ENCODE measurements at places on chromosomes 3 and 15. TPM values are rescaled to one million over a fixed set of nuclear protein-coding genes. Genes with fewer than 3 reads are reported as not detected.

DNA sequence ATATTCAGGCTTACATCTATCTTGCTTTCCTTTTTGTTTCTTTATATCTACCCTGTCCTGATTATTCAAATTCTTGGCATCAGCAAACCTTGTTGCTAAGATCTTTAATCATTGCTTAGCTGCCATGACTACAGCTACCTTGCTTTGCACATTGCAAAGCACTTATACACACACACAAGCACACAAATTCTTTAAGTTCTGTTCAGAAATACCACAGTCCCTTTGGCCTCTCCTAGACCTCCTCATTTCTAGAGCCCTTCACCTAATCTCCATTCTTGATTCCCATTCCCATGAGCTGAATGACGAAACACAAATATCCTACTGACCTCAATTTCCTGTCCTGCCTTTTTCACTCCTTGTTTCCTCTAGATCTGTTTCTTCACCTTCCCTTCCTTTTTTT, 409.6 kb downstream of the UNC13C start:
- no peak for DNase-seq

- DNase-seq = no peak
Measured at GRCh38 chr3:99700631-99701268, 62.4 kb downstream of the COL8A1 start.

GRCh38 chr15:27353856-27354255, 382.9 kb downstream of the GABRG3 start:
- DNase-seq = no peak

DNA sequence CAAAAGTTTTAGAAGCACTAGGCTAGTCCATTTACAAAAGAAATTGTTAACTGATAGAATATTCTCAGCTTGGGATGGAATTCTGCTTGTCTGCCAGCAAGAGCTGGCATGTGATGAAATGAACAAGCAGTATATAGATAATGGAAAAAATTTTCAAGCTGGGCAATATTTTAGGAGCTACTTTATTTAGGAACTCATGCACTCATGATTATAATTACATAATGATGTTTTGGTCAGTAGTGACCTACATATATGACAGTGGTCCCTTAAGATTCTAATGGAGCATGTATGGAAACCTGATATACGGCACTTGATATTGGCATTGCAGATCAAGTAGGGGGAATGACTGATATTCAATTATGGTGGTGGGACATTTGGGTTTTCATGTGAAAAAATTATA, 6.1 kb downstream of the EAF1 start:
- DNase-seq = no peak

DNA sequence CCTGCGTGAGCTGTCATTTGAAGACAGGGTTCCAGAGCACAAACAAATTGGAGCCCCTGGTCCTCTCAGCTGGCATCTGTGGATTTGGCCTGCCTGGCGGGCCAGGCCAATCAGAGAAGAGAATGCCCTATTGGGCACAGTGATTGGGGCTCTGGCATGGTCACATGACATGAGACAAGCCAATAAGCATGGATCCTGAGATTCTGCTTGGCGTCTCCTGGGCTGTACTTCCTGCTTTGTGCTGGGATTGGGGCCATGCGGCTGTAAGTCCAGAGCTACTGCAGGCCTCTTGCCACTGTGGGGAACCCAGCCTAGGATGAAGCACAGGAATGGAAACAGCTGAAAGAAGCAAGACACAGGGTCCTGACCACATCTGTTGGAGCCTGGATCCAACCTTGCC, 121.4 kb downstream of the FBLN2 start:
- peak; percentile 54 for DNase-seq

DNA sequence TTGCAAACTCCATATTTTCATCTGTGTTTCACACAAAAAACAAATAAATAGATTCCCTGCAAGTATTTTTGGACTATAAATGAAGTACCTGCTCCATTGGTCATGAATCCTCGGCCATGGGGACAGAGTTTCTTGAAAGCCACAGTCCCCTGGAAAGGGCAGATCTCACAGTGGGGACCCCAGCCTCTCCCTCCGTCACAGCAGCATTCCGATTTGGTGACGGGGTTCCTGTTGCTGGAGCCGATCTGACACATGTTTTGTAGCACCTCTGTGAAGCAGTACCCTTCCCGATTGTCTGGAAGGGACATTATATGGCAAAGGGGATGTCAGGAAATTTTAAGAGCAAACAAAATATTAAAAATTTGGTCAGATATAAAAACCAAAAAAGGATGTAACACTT, 96.2 kb downstream of the DUT start:
- DNase-seq = no peak

The ARMC8 gene
- total RNA-seq = 22.0 TPM

Data from Karpas-422 (cell line).